ENCODE measurements at places on chromosomes 11 and 22.

GRCh38 chr11:44923806-44924205, 26.9 kb downstream of the TP53I11 start:
- no peak for DNase-seq

DNA sequence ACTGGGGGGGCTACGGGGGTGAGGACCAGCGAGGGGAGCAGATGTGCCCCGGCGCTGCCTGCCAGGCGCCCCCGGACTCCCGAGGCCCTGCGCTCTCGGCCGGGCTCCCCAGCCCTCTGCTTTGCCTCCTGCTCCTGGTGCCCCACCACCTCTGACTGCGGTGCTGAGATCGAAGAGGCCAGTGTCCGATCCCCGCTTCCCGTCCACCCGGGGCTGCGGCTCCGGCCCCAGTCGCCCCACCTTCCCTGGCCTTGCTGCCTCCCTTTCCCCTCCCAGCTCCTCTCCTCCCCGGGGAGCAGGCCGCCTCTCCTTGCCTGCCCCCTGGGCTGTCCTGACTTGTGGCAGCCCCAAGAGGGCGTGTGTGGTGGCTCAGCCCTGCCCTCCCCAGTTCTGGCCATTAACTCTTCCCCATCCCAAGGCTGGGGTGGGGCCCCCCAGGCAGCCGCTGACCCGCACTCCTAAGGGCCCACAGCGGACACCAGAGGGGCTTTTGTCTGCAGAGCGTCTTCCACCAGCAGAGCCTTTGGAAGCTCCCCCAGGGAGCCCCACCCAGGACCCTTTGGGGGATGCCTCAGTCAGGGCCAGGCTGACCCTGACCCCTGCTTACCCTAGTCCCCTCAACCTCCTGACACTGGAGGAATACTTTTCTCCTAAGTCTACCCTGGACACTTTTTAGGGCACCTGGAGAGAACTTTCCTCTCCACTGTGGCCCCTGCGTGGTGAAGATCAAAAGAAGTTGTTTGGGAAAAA, 16.6 kb downstream of the RTN4RL2 start:
- no peak for DNase-seq

- no peak for DNase-seq
Measured at GRCh38 chr11:37951996-37952395, 1354.0 kb upstream of the RAG2 start.

- DNase-seq, result no peak
Measured at GRCh38 chr11:2100361-2101170, 38.6 kb downstream of the IGF2 start.

- no peak for DNase-seq
Measured at GRCh38 chr22:27065279-27065678, 407.9 kb downstream of the MIAT start.

- no peak for DNase-seq
Measured at GRCh38 chr22:32473388-32473952, 1.1 kb upstream of the FBXO7 start.

DNA sequence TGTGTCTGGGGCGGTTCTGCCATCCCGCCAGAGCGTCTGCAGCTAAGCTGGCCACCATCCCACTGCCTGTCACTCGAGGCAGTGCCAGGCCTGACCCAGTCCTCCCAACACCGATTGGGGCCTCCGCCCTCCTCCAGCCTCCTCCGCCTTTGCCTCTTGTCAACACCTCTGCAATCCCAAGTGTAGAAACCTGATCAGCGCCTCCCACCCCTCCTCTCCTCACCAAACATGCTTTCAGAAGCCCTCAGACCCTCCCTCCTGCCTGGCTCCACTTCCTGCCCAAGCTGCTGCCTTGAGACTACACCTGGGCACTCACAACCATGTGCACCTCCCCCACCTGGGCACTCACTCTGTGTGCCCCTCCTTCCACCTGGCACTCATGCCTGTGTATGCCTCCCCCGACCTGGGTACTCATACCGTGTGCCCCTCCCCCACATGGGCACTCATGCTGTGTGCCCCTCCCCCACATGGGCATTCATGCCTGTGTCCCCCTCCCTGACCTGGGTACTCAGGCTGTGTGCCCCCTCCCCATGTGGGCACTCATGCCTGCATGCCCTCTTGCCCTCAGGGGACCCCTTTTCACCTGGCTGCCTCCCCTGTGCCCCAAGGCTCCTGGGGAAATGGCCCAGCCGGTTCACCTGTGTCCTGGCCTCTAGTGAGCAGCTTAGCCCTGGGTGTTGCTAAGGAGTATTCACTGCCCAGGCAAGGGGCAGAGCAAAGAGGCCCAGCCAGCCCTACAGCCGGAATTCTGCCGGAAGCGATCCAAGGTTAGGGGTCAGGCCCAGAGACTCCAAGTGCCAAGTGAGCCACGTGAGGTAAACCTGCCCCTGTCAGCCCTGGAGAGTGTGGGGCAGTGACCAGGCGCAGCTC, 5.5 kb upstream of the IFITM10 start:
- no peak for DNase-seq

- DNase-seq, result no peak
Measured at GRCh38 chr22:31192513-31192912, 19.6 kb upstream of the LIMK2 start.

DNA sequence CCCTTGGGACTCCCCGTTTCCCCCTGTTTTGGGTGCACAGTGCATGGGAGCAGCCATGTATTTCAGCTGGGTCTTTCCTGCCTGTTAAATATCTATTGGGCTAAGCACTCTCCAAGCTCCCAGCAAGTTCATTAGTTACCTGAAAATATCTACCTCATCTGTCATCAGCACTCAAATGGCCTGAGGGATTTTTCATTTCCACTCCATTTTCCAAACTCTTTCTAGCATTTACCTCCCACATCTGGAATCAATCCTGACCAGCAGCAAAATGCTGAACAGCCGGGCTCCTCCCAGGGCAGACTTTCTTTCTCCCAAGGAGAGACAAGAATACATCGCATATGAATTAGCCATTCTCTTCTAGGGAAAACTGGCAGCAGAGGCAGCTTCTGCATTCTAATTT, 273.5 kb upstream of the MPPED2 start:
- DNase-seq, result no peak
